GM12878 (cell line): ENCODE measurements at places on chromosomes 1 and 21. TPM values are rescaled to one million over a fixed set of nuclear protein-coding genes. Genes with fewer than 3 reads are reported as not detected.

DNA sequence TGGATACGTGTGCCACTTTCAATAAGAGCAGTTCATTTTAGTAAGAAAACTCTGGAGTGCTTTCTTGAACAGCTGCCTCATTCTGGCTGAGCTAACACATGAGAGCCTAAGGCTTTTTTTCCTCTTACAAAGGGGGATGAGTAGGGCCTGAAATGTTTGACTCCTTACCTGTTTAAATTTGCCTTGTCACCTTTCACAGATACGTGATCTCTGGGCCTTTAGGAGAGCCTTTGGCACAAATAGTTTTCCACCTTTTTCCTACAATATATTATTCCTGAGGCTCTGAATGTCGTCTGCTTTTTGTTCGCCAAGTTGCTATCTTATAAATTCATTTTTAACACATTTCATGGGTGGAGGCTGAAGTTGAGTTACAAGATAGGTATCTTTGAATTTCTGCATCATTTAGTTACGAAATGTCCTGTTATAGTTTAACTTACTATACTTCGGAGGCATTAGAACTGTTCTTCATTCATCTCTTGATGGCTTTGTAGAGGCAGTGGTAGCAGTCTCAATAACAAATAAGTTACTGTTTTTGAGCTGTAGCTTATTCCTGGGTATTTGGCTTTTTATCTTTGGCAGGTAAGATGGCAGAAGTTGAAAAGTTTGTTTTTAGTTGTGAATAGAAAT is 17.2 kb downstream of the UBAP2L start:
- no peak for DNase-seq
- no peak overlapping the region for H3K4me3 ChIP-seq
- H3K27ac ChIP-seq = no peak overlapping the region
- no peaks in the 10 kb centered on the region for H3K4me1 ChIP-seq

DNA sequence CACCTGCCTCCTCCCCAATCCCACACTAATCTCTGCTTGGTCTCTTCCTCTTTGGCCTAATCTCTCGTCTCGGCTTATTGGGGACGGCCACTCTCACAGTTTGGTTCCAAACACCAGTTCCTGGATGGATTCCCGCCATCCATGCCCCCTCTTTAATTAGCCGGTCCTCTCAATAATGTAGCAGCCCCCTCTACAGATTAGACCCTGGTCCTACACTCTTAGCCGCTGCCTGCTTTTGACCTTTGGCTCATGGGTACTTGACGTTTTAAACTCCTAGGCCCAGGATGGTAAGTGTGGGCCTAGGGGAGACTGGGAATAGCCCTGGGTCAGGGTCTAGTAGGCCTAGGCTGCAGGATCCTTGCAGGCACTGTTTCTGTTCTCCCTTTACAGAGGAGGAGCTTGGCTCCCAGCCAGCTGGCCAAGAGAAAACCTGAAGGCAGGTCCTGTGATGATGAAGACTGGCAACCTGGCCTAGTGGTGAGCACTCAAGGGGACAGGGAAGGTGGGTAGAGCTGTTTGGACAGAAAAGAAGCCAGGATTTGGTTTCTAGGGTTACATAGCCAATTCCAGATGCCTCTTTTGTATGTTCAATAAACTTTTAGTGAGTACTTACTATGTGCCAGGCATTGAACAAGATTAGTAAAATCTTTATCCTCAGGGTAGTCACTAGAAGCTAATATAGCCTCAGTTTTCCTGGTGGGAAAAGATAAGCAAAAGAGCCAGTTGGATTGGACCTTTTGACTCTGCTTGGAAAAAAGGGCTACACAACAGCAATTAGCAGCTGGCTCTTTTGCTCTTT is 758 bp downstream of the RAD54L start:
- H3K27ac ChIP-seq = peak overlapping the region; percentile 84
- peaks cover 7% of the 10 kb centered on the region; the same call in 1 of the 2 replicates for H3K4me1 ChIP-seq
- peaks cover 1% of the 10 kb centered on the region for H3K36me3 ChIP-seq
- peak overlapping the region; percentile 96 for H3K4me3 ChIP-seq
- no peak for DNase-seq
- no peaks in the 10 kb centered on the region for H3K27me3 ChIP-seq

- no peak for DNase-seq
- no peak overlapping the region for H3K4me3 ChIP-seq
- no peak overlapping the region for H3K27ac ChIP-seq
- H3K27me3 ChIP-seq = no peaks in the 10 kb centered on the region
- H3K36me3 ChIP-seq = no peaks in the 10 kb centered on the region
These were observed 50.9 kb downstream of the CAPN2 start for GRCh38 chr1:223763251-223763650.

GRCh38 chr1:115118086-115118485 is 28.8 kb upstream of the TSPAN2 start:
- no peak overlapping the region for H3K4me3 ChIP-seq
- no peak for DNase-seq
- H3K36me3 ChIP-seq = no peaks in the 10 kb centered on the region
- H3K27ac ChIP-seq = no peak overlapping the region
- H3K4me1 ChIP-seq = no peaks in the 10 kb centered on the region

- no peak overlapping the region for H3K27ac ChIP-seq
- no peaks in the 10 kb centered on the region for H3K36me3 ChIP-seq
- no peaks in the 10 kb centered on the region for H3K4me1 ChIP-seq
- DNase-seq = no peak
- H3K4me3 ChIP-seq = no peak overlapping the region
These were observed 27.5 kb upstream of the DNAJC6 start for GRCh38 chr1:65281846-65282245.

DNA sequence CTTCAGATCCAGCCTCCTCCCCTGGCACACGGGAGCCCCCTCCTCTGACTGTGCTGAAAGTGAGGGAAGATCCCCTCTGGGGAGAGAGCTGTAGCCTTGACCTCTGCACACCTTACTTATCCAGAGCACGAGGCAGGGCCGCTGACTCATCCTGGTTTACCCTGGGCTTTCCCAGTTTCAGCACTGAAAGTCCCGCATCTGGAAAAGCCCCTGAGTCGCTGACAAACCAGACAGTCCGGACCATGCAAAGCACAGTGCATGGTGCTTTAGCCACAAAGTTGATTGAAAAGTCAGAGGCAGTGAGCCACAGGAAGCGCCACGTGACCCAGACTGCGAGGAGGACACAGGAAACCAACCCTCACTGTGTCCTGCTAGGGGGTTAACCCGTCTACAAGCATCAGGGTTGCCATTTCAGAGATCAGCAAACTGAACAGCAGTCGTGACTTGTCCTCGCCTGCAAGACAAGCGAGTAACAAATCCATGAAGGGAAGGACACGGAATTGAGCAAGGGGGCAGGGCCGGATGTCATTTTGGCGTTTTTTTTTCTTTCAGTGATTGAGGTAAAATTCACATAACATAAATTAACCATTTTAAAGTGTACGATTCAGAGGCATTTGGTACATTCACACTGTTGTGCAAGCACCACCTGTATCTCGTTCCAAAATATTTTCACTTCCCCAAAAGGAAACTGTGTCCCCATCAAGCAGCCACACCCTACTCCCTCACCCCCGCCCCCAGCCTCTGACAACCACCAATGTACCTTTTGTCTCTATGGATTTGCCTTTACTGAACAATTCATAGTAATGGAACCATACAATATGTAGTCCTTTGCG is 19.9 kb upstream of the IFNGR2 start:
- H3K4me3 ChIP-seq = peak overlapping the region; percentile 46; the same call in 1 of the 2 replicates
- H3K36me3 ChIP-seq = no peaks in the 10 kb centered on the region
- peak; percentile 98 for DNase-seq
- H3K4me1 ChIP-seq = peaks cover 54% of the 10 kb centered on the region
- peak overlapping the region; percentile 95 for H3K27ac ChIP-seq

- DNase-seq = no peak
- no peaks in the 10 kb centered on the region for H3K27me3 ChIP-seq
- no peaks in the 10 kb centered on the region for H3K36me3 ChIP-seq
- no peaks in the 10 kb centered on the region for H3K4me1 ChIP-seq
- no peak overlapping the region for H3K4me3 ChIP-seq
These were observed 1152.0 kb upstream of the B3GALT2 start for GRCh38 chr1:194338241-194338948.

DNA sequence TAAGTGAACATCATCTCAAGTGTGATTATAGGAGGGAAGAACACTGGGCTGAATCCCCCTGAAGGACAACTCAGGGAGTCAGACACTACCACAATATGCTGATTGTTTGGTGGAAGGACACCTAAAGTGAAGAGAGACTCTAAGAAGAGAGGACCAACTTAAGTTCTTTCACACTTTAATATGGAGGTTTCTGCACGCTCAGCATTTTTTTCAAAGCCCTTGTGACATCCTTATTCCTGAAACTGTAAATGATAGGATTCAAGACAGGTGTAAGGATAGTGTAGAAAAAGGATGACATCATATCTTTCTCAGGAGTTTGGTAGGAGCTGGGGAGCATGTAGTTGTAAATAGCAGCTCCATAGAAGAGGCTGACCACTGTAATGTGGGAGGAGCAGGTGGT is 4.8 kb downstream of the OR2T10 start:
- H3K4me3 ChIP-seq = no peak overlapping the region
- no peaks in the 10 kb centered on the region for H3K36me3 ChIP-seq
- H3K27ac ChIP-seq = no peak overlapping the region
- H3K4me1 ChIP-seq = no peaks in the 10 kb centered on the region

GRCh38 chr1:36231191-36231590 is 6.9 kb downstream of the THRAP3 start:
- no peak overlapping the region for H3K27ac ChIP-seq
- no peaks in the 10 kb centered on the region for H3K27me3 ChIP-seq
- H3K4me1 ChIP-seq = peaks cover 4% of the 10 kb centered on the region; the same call in 1 of the 2 replicates
- H3K4me3 ChIP-seq = no peak overlapping the region
- DNase-seq = no peak
- peaks cover 2% of the 10 kb centered on the region for H3K36me3 ChIP-seq

- H3K4me3 ChIP-seq = no peak overlapping the region
- no peaks in the 10 kb centered on the region for H3K4me1 ChIP-seq
- H3K27me3 ChIP-seq = peaks cover 2% of the 10 kb centered on the region
- DNase-seq = no peak
These were observed 10.2 kb downstream of the NFASC start for GRCh38 chr1:204880906-204881305.

CSDE1 gene
- 389 and 404 TPM in 2 replicates for total RNA-seq

ZNF593OS gene
- not detected in 2 replicates for total RNA-seq

TRIM62 gene
- 4.1 and 4.2 TPM in 2 replicates for total RNA-seq

PDC gene
- not detected in 2 replicates for total RNA-seq
